ENCODE measurements at places on chromosomes 7 and 10. TPM values are rescaled to one million over a fixed set of nuclear protein-coding genes. Genes with fewer than 3 reads are reported as not detected.

SNX10 gene
- total RNA-seq, result 11.6 TPM

DNA sequence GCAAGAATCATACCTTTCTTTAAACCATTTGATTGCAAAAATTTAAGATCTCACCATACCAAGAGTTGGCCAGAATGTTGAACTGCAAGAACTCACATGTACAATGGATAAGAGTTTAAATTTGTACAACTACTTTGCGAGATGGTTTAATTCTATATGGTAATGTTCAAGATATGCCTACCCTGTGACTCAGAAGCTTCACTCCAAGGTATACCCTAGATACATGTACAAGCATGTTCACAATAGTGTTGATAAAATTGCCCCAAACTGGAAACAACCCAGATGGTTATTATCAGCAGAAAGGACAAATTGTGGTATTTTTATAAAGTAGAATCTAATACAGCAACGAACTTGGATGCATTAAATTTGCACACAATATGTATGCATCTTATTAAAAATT is 25.1 kb upstream of the RAB18 start:
- DNase-seq, result no peak

OR6V1 gene
- total RNA-seq, result not detected

DNA sequence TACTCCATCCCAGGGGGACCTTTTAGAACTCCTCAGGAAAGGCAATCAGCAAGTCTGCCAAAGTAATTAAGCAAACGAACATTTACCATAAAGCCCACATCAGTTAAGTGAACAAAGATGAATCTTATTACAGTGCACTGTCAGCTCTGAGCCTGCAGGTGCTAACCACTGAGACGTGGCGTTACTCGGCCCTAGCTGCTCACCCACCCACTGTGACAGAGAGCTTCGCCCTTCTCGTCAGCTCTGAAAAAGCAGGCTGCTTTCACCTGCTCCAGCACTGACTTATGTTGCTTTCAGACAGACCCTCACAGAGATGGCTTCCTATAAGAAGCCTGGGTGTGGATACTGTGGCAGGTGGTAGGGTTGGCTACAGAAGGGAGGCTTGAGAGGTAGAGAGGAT is 57.7 kb upstream of the KCNIP2 start:
- no peak for DNase-seq

OSBPL3 gene
- total RNA-seq, result 1.1 TPM

PKD2L1 gene
- total RNA-seq, result not detected

Measured in adrenal gland (tissue), 19 donors.